SK-N-SH treated with all-trans-retinoic acid at 6 μM for 48 hours (cell line): ENCODE measurements at places on chromosomes 6 and 20.
A peak's percentile ranks its signal among the peaks of the same experiment; 100 is the strongest.

GRCh38 chr6:92114091-92114675, 1305.2 kb downstream of the EPHA7 start:
- no peak for ATAC-seq

DNA sequence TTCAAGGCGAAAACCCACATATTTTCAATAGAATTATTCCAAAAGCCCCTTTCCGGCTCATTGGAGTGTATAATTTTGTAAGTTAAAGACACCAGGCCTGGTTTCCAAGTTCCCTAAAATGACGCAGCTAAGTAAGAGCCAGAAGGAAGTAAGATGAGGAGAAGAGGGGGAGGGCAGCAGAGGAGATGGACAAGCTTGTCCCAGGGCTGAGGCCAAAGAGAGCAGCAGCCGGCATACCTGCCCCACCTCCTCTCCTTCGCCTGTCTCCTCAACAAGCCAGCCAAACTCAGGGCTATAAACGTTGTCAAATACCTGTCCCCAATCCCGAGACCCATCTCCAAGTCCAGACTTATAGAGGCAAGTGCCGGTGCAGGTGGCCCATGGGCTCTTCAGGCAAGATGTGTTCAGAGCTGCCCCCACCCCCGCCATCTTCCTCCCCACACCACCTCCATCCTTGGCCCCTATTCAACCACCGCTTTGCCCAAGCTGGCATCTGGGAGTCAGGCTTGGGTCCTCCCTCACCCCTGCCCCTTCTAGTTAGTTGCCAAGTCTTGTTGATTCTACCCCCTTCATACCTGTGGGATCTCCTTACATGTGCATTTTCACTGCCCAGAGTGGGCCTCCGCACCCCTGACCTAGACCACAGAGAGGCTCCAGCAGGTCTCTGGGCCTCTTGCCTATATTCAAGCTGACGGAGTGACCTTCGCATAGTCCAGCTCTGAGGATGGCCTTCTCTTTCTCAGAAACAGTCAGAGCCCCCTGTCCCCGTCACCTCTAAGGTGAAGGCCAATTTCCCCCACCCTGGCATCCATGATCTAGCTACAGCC, 75.7 kb upstream of the SIRPA start:
- ATAC-seq, result no peak

DNA sequence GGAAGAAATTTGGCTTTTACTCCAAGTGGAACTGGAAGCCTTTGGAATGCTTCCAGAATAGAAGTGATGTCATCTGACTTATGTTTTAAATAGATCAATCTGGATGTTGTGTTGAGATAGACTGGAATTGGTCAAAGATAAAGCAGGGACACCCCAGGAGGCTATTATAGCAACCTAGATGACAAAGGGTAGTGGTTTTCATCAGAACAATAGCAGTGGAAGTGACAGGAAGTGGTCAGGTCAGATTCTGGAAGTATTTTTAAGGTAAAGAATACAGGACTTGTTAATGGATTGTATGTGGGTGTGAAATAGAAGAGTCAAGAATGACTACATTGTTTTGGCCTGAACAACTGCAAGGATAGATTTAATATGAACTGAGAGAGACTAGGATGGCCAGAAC, 191.4 kb downstream of the ADGRB3 start:
- no peak for ATAC-seq

DNA sequence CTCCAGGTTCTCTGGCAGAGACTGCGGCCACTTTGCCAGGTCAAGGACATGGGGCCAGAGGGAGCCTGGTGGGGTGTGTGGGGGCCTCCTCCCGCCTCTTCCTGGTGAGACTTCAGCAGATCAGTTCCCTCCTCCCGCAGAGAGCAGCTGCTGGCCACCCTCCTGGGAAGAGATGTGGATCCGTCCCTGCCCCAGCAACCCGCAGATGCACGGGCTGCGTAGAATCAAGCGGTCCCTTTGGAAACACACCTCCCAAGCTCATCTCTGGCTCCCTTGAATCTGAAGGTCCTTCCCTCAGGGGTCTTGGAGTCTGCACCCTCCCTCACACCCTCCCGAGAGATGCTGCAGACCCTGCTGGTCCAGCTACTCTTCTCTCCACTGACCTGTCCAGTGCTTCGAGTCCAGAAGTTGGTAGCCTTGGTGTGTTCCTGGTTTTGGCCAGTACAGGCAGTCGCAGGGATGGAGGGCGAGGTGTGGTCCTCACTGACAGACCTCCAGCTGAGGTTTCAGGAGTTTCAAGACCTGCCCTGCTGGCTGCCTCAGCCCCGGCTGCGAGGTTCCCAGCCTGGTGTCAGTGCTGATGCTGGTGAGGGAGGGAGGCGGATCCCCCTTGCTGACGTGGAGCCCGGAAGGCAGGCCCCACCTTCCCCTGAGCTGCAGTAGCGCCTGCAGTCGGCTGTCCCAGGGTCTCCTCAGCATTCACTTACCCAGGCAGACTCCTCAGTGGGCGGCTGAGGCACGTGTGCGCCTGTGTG, at the start of gene NPBWR2:
TSS of gene NPBWR2 (minus strand) at position 585 of the 755 bp plus-strand sequence. CDS start 734 bp downstream, outside the sequence.
- no peak for ATAC-seq

DNA sequence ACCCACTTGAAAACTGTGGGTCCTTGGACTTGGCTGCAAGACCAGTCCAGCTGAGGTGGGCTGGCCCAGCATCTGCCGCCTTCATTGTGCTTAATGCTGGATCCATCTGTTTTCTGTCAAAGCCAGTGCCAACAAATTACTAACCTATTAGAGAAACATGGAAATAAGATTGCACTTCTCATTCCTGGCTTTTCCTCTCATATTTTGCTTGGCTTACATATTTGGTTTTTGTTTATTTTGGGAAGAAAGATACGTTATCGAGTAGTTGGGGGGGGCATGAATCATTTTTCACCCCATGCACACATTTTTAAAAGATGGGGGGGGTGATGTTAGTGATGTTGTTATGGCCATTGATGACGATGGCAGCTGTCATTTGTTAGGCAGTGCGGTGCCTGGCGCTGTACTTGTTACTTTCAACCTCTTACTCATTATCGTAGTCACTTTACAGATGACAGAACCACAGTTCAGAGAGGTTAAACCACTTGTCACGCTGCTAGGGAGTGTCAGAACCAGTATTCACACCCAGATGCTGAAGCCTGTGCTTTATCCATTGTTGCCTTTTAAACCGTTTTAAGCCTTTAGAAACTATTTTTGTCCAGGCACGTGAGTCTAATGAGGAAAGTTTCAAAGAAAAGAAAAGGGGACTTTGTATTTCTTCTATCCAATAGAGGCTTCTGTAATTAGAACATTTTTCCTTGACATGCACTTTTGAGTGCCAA, 180.0 kb downstream of the TMEM242 start:
- peak; percentile 66 for ATAC-seq

GRCh38 chr6:25156123-25156522, 123.1 kb upstream of the CARMIL1 start:
- ATAC-seq, result peak; percentile 63

DNA sequence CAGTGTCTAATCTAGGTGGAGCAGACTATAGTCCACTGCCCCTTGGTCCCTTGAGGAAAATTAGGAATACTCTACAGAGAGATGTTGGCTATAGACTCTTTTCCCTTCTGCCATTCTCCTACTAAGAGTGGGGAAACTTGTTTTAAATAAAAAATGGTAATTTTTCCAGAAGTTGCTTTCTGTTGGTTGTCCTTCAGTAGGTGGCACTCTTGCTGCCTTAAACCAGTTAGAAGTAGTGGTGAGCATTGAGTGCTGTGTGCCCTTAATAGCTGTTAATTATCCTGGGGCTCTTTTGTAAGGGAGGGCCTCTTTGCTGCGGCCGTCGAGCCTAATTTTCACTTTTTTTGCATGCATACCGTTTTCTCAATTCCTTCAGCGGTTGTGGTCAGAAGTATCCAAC, 2.8 kb downstream of the CMTR1 start:
- no peak for ATAC-seq

GRCh38 chr20:59559863-59560262, 44.5 kb upstream of the PHACTR3 start:
- ATAC-seq, result no peak

GRCh38 chr6:160417550-160417949, 69.4 kb downstream of the SLC22A3 start:
- ATAC-seq, result no peak

DNA sequence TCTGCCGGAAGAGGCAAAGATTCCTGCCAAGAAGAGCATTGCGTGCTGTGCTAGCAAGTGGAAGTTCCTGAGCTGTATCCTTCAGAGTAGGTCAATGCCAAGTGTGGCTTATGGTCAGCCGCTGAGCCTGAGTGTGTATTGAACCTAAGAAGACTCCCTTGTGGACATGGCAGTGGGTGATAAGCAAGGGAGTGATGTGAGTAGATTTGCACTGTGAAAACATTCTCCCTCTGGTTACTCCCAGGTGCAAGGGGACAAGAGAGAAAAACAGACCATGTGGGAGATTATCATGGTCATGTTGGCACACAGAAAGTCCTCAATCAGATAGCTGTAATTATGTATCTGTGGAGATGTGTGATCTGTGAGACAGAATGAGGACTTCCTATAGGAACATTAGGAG, 6.1 kb upstream of the TMEM74B start:
- ATAC-seq, result no peak

- no peak for ATAC-seq
Observed at GRCh38 chr6:156336089-156336488, 441.1 kb upstream of the ARID1B start.

DNA sequence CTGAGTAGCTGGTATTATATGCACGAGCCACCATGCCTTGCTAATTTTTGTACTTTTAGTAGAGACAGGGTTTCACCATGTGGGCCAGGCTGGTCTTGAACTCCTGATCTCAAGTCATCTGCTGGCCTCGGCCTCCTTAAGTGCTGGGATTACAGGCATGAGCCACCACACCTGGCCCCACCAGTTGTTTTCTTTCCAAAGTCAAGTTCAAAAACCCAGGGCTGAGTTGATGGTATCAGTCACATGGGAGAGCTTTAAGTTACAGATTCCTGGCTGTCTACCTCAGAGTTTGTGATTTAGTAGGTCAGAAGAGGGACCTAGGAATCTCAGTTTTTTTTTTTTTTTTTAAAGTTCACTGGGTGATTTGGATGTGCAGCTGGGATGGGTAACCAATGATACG, 107.7 kb downstream of the SCP2D1 start:
- no peak for ATAC-seq

- ATAC-seq, result no peak
Observed at GRCh38 chr6:87074101-87074621, 20.7 kb downstream of the CGA start.

GRCh38 chr6:106069478-106069877, 16.7 kb upstream of the PRDM1 start:
- ATAC-seq, result peak; percentile 91

DNA sequence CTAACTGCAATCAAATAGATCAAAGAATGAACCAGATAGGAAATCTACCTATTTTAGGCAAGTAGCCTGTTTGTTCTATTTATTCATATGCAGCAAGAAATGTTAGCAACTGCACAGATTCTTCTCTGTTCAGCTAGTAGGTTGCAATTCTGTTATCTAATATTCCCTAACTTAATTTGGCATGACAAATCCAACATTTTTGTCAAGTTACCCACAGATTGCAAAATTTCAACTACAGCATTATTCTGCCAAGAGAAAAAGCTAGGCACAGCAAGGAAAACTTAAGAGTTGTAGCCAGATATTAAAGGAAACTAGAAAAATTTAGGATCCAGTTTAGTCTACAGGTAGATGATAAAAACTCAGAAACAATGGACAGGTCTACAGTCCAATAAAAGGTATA, 104.4 kb upstream of the SYNCRIP start:
- ATAC-seq, result no peak

DNA sequence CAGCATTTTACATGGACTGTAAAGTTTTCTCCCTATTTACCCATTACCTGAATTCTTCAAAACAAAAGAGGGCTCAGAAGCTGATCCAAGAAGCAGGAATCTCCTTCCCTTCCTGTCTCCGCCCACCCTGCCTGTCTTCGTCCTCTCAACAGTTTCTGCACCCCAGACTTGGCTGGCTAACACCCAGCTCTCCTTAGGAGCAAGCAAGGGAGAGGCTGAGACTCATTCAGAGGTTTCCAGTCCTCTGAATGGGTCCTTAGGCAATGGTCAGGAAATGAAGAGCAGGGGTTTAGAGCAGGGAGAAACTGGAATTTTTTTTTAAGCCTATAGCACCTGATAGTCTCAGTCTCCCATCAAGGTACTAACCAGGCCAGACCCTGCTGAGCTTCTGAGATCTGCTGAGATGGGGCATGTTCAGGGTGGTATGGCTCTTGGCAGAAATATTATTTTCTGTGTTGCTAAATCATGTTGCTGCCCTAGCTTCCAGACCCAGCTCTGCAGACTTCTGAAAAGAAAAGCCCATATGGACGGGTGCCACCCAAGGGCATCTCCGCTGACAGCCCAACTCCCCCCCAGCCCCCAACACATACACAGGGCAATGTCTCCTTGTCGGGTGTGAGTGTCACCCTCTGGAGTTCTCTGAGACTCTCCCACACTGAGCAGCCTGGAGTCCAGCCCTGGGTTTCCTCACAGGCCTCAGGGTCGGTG, 74.6 kb upstream of the CD93 start:
- peak; percentile 15 for ATAC-seq

- no peak for ATAC-seq
Observed at GRCh38 chr6:34638834-34639736, 57.5 kb downstream of the ILRUN start.

- ATAC-seq, result no peak
Observed at GRCh38 chr6:157503018-157503747, 122.2 kb downstream of the ZDHHC14 start.

- ATAC-seq, result no peak
Observed at GRCh38 chr6:21870076-21870730, 276.7 kb downstream of the SOX4 start.

GRCh38 chr20:35003211-35004031, 47.8 kb downstream of the MYH7B start:
- no peak for ATAC-seq

DNA sequence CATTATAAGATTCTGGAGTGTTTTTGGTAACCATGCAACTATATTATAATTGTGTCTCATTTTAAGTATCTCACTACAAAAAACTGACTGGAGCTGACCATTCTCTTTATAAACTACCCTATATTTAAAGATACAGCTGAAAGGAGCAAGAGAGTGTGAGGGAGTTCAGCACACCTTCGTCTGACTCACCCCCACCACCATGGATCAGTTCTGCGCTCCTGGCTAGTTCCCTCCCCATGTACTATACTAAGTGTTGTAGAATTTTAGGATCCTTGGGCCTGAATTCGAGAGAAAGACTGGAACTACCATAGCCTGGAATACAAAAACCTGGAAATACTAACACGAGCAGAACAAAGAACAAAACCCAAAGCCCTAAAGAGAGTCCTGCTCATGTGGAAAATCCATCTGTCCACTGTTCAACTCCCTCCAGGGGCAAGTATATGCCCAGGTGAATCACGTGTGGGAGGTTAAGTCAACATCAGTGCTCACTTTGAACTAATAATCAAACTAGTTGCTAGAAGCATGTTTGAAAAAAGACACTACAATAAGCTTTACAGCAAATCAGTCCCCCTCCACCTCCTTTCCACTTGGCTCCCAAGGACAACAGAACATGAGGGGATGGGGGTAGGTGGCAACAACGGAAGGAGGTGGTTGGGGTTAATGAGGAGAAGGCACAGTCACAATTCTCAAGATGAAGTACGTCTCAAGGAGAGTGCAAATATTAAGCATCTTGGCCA, 46.8 kb downstream of the ELOVL5 start:
- ATAC-seq, result no peak

DNA sequence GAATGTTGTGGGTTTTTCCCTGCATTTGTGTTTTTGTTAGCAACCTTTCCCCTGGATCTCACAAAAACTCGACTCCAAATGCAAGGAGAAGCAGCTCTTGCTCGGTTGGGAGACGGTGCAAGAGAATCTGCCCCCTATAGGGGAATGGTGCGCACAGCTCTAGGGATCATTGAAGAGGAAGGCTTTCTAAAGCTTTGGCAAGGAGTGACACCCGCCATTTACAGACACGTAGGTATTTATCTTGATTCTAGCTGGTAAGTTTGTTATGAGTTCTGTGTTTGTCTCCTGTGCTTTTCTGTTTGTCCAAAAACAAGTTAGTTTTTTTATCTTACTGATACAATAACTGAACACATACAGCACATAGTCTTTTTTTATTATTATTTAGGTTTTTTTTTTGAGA, 3.0 kb downstream of the SLC25A27 start:
- no peak for ATAC-seq
